SIG-M5 (cell line): ENCODE measurements at places on chromosomes 1 and 21.

DNA sequence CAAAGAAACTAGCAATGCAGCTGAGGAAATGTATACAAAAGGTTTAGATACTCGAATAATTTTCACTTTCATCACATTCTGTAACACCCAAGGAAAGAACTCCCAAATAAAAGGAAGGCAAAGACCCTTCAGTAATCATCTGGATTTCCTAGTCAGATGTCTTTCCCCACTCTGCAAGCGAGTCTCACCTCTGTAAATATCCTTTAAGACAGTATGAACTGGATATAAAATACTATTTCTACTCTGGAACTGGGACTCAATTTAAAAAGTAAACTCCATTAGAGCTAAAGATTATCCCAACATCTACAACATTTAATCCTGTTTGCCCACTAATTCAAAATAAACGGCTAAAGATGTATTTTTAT, 27.0 kb downstream of the C2CD2 start:
- DNase-seq: no peak

GRCh38 chr1:68795956-68796355, 299.1 kb upstream of the DEPDC1 start:
- no peak for DNase-seq

GRCh38 chr1:37951783-37952624, 5.2 kb upstream of the INPP5B start:
- DNase-seq: no peak

DNA sequence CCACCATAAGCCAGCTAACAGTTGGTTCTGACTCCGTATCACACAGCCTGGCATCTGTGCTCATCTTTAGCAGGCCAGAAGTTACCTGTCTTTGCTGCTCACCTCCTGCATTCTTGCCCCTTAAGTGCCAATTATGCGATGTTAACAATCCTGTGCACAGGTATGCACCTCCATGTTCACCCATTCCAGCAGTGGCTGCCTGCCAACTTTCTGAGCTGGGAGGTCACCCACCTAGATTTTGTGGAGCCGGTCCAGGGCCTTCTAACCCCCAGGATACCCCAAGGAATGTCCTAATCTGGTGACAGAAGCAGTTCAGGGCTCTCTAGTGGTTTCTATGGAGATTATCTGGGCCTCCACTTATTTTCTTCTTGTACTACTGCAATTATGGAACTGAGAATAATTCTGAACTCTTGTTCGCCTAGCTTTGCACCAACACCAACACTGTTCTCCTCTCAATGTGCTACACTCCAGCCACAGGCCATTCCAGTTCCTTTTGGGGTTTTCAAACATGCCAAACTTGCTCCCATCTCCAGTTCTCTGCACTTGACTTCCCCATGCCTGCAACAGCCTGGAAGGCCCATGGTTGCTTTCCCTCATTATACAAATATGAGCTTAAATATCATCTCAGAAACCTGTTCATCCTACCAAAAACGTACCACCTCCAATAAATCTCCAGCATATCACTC, 9.0 kb downstream of the BCAR3 start:
- DNase-seq: no peak

DNA sequence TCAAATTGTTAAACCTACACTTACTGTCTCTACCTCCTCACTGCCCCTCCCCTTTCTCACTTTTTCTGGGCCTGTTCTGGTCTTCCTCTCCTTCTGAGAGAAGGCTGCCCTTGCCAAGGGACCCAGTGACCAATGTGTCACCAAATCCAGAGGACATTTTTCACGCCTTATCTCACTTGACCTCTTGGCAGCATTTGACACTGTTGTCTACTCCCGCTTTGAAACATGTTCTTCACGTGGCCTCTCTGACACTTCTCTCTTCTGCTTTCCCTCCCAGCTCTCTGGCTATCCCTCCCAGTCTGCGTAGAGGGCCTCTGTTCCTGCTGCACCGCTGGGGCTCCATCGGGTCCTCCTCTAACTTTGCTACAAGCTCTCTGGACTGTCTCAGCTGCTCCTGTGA, 25.3 kb downstream of the KCNQ4 start:
- no peak for DNase-seq

DNA sequence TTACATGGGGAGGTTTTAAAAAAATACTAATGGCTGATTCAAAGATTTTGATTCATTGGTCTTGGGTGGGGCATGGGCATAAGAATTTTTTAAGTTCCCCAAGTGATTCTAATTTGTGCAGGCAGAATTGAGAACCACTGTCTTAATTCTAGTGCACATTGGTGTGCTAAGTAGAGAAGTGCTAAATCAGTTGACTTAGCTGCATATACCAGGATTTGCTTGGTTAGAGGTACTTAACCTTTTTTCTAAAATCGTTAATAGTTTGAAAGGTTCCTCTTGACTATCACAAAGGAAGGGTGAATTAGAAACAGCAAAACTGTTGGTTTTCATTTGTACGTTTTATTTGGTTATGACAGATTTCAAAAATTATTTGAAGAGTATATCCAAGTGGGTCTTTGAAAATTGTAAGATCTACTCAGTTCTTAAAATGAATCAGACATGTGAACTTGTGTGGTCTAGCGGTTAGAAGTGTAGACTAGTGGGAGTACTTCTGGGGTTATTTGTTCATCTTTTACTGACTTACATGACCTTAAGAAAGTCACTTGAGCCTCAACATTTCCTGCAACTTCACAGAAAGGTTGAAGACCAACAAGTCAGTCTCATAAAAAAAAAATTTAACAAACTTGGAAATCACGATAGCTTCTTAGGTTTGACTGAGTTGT, 66.7 kb downstream of the RPAP2 start:
- no peak for DNase-seq

GRCh38 chr1:205451759-205452164, 4.1 kb downstream of the BLACAT1 start:
- no peak for DNase-seq

DNA sequence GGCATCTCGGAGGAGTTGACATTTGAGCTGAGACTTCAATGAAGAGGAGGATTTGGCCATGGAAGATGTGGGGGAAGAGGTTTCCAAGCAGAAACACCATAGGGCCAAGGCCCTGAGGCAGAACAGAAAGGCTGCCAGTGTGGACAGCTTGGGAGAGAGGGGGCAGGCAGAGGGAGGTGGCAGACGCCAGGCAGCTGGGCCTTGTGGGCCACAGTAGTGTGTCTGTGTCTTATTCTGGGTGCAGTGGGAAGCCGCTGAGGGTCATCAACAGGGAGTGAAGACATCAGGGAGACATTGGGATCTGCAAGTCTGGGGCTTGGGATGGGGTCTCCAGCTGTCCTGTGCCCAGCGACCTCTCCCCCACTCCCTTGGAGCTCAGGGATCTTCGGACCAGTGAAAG, 96.8 kb downstream of the LACTBL1 start:
- DNase-seq: no peak

GRCh38 chr21:31316488-31317169, 27.4 kb downstream of the TIAM1 start:
- DNase-seq: no peak

DNA sequence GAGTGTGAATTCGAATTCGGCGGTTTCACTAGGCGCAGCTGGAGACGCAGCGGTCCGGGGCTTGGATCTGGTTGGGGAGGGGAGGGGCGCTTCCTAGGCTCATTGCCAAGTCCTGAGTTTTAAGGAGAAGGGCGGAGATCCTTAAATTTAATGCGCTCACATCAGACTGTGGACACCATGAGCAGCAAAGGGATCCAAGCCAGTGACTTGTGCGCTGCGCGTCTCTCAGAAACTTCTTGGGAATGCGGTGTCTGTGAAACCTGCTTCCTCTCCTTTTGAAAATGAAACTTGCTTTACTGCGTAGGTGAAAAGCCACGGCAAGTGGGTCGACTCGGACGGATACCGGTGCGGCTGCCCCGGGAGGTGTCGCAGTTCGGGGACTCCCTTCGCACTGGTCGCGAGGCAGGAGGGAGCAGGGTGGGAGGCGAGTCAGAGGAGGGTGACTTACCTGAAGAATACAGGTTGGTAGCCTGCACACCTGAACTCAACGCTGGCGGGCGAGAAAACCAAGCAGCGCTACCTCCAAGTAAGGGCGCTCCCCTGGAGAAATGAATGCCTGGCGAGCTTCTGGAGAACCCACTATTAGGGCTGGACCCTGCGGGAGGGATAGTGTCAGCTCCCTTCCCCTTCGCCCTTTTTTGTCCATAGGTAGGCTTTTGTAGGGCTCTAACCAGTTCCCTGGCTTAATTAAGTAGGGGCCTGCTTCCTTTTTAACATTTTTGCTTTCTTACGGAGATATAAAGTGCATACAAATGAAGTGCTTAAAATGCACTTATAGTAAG, 992 bp downstream of the TENT5C start:
- DNase-seq: no peak

DNA sequence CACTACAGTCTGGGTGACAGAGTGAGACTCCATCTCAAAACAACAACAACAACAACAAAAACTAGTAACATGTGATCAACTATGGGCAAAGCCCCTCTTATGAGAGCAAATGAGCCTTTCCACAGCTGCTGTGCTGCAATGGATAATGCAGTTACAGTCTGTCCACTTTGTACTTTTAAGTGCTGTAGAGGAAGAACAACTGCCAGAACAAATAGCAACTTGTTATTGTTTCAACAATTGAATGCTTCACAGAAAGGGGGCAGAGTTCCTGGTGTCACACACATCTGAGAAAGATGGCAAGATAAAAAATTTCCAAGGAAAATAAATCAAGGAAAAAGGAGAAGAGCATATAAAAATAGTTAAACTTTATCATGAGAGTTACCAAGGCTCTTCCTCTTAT, 243.6 kb upstream of the DMRTA2 start:
- DNase-seq: no peak

DNA sequence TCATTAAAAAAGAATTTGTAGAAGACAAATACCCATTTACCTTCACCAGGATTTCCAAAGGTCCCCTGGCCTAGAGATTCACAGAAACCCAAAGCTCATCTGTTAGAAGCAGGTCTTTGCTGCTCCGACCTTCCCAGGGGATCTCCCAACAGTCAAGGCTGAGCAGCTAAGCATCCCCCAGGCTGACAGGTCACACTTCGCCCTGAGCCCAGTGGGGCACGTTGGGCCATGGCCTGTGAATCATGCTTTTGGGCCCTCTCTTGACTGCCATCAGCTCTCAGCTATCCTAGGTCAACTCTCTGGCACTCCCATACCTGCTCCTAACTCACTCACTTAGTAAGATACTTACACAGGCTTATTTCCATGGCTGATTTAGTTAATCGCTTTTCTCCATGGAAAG, 157.7 kb downstream of the DSCAM start:
- no peak for DNase-seq
